ENCODE measurements at places on chromosomes 2 and 18. TPM values are rescaled to one million over a fixed set of nuclear protein-coding genes. Genes with fewer than 3 reads are reported as not detected.

C2orf66 gene
- not detected for total RNA-seq

- DNase-seq = no peak
Observed at GRCh38 chr2:146324951-146325350, 1519.9 kb upstream of the ACVR2A start.

DNA sequence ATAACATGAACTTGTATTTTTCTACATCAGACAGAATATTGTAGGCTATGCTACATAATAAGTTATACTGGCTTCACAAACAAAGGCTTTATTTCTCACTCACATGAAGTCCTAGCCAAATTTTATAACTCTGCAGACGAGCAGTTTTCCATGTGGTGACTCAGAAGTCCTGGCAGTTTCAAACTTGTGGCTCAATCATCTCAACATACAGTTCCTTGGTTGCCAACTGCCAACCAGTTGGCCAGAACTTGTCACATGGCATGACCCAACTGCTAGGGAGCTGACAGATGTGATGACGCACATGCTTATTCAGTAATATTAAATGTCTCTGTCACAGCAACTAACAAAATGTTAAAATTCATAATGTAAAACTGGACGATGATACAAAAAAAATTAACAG lies 63.8 kb upstream of the ZC3H15 start:
- DNase-seq = no peak

GRCh38 chr2:156537141-156537540 lies 101.0 kb downstream of the GPD2 start:
- DNase-seq = no peak

DNA sequence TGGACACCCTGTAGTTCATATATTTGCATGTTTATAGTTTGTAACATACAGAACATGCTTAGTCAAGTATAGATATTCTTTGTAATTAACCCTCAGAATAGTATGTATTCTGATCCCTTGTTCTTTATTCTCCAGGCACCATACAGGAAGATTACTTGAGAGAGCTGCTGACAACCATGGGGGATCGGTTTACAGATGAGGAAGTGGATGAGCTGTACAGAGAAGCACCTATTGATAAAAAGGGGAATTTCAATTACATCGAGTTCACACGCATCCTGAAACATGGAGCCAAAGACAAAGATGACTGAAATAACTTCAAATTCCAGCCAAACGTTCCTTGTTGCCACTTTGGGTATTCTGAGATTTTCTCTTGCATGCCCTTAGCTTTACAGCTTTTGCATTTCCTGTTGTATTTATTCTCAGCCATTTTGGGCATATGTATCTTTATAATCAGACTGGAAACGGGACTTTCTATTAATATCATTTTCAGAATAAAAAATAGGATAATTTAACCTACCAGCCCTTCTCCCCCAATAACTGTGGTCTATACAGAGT lies 6.2 kb upstream of the MYL12B start:
- no peak for DNase-seq

- no peak for DNase-seq
Observed at GRCh38 chr2:11738589-11739436, 7.6 kb upstream of the LPIN1 start.

SIX3 gene
- not detected for total RNA-seq

LDLRAD4 gene
- total RNA-seq = 18.4 TPM

GRCh38 chr18:45722899-45723298 lies 1.1 kb upstream of the SLC14A1 start:
- DNase-seq = peak; percentile 74

- DNase-seq = no peak
Observed at GRCh38 chr2:104254017-104254416, 599.9 kb upstream of the POU3F3 start.

DNA sequence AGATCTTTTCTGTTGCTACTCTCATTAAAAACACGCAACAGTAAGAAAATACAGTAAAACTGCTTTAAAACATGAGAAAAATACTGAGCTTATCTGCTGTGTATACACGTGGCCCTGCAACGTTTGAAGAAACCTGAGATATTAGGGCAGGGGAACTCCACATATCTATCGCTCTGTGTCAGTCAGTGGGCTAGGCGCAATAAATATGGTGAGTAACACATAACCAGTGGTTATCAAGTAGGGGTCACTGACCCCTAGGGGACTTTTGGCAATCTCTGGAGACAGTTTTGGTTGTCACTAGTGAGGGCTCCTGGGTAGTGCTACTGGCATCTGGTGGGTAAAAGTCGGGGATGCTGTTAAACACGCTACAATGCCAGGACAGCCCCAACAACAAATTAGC lies 14.9 kb downstream of the STAT1 start:
- no peak for DNase-seq

- DNase-seq = no peak
Observed at GRCh38 chr2:64223055-64223454, 78.8 kb upstream of the PELI1 start.

VIL1 gene
- total RNA-seq = not detected

GRCh38 chr2:129610766-129611165 lies 368.7 kb upstream of the RAB6C start:
- no peak for DNase-seq

- no peak for DNase-seq
Observed at GRCh38 chr2:9594366-9595054, 36.3 kb downstream of the YWHAQ start.

EFHD1 gene
- 0.29 TPM for total RNA-seq

GRCh38 chr18:7604361-7604760 lies 37.2 kb downstream of the PTPRM start:
- no peak for DNase-seq

HRH4 gene
- total RNA-seq = not detected

CTDSP1 gene
- total RNA-seq = 8.1 TPM
